ENCODE measurements at places on chromosomes 6 and 20.
A peak's percentile ranks its signal among the peaks of the same experiment; 100 is the strongest.

DNA sequence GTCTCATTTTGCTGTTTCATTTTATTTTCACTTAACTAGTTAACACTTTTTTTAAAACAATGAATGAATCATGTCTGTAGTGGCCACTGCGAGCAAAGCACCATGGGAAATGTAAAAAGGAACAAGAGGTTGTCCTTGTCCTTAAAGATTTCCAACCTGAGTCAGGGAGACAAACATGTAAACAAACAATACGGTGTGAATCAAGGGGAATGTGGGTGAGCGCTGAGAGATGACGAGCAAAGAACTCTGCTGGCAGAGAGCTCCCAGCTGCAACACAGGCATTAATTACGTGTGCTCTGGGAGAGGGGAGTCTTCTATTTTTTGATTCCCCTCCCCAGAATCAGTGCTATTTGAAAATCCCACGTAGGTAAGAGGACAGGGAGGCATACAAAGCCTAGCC lies 84.3 kb downstream of the ATXN1 start:
- no peak for DNase-seq

GRCh38 chr6:25270559-25270958 lies 8.6 kb upstream of the CARMIL1 start:
- DNase-seq: no peak

DNA sequence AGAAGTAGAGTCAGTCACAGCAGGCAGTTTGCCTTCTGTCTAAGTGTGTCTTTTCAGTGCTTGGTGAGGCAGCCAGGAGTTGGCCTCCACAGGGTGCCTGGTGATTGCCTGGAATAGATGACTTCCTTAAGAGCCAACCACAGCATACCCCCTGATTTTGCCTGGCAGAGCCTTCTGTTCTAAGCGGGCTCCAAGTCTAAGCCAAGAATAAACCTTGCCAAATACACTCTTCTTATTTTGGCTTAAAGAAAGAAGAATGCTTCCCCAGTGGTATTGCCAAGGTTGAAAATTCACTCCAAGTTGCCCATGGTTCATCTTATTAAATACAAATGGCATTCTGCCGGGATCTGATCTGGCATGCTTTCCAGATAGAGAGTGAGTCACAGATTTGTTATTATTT lies 1424.8 kb upstream of the EYS start:
- no peak for DNase-seq

- DNase-seq: no peak
Observed at GRCh38 chr6:144786825-144787224, 501.7 kb downstream of the UTRN start.

GRCh38 chr6:42022755-42023384 lies 27.5 kb upstream of the TAF8 start:
- DNase-seq: no peak

GRCh38 chr20:17896771-17897369 lies 71.7 kb downstream of the SNX5 start:
- DNase-seq: no peak

GRCh38 chr6:135235716-135236115 lies 54.6 kb downstream of the MYB start:
- no peak for DNase-seq

DNA sequence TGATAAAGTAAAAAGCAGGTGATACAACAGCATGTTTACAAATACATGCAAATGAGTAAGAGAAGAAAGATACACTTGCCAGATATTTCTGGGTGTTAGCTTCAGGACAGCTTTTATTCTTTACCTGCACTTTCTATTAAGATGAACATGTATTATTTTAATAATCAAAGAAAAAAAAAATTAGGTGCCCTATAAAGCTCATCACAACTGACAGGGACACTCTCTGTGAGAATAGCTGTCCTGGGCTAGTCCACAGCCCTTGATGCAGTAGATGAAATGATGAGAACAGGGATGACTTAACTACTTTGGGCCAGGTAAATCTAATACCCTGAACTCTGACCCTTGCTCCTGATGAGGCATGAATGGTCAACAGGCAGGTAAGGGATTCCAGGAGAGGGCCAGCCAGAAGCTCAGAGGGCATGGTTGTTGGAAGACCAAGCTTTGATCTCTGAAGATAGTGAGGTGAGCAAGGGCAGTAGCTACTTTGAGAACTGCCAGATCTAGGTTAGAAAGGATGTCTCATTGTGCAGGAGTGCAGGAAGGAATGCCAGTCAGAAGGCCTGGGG lies 15.6 kb downstream of the NSFL1C start:
- no peak for DNase-seq

DNA sequence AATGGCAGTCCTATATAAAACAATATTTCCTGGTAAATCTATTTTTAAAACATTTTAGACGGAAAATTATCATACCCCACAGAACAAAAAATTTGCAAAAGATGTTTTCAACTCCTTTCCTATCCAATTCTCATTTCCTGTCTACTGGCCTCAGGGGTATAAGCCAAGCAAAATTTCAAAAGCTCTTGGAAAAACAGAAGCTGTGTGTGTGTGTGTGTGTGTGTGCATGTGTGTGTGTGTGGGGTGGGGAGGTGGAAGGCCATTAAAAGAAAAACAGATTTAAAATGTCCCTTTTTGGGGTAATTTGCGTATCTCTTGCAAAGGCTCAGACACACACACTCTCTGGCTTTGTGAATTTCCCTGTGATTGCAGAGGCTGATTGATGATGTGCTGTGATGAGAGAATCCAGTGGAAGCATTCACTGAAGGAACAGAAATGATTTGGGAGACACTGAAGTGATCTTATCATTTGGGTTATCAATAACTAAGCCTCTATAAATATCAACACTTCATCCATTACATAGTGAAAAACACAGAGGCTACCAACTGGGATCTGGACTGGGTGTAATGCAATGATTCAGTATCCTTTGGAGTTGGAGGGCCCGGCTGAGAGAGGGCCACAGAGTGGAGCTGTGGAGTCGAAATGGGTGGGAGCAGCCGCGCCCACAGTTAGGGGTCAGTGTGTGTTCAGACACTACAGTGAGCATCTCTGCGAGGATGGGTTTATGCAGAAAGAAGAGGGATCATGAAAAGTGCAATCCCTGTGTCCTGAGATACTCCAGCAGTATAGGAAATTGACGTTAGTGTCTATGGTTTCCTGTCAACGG lies 106.8 kb upstream of the PREP start:
- peak; percentile 4 for DNase-seq

GRCh38 chr6:89999945-90000825 lies 105.9 kb downstream of the GJA10 start:
- DNase-seq: no peak

- peak; percentile 46 for DNase-seq
Observed at GRCh38 chr6:11575408-11576033, 38.0 kb downstream of the TMEM170B start.

DNA sequence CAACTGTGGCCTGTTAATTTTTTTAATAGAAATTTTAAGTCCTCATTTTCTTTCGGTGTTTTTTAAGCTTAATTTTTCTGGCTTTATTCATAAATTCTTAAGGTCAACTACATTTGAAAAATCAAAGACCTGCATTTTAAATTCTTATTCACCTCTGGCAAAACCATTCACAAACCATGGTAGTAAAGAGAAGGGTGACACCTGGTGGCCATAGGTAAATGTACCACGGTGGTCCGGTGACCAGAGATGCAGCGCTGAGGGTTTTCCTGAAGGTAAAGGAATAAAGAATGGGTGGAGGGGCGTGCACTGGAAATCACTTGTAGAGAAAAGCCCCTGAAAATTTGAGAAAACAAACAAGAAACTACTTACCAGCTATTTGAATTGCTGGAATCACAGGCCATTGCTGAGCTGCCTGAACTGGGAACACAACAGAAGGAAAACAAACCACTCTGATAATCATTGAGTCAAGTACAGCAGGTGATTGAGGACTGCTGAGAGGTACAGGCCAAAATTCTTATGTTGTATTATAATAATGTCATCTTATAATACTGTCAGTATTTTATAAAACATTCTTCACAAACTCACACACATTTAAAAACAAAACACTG lies 10.1 kb downstream of the HFE start:
- DNase-seq: peak; percentile 65

DNA sequence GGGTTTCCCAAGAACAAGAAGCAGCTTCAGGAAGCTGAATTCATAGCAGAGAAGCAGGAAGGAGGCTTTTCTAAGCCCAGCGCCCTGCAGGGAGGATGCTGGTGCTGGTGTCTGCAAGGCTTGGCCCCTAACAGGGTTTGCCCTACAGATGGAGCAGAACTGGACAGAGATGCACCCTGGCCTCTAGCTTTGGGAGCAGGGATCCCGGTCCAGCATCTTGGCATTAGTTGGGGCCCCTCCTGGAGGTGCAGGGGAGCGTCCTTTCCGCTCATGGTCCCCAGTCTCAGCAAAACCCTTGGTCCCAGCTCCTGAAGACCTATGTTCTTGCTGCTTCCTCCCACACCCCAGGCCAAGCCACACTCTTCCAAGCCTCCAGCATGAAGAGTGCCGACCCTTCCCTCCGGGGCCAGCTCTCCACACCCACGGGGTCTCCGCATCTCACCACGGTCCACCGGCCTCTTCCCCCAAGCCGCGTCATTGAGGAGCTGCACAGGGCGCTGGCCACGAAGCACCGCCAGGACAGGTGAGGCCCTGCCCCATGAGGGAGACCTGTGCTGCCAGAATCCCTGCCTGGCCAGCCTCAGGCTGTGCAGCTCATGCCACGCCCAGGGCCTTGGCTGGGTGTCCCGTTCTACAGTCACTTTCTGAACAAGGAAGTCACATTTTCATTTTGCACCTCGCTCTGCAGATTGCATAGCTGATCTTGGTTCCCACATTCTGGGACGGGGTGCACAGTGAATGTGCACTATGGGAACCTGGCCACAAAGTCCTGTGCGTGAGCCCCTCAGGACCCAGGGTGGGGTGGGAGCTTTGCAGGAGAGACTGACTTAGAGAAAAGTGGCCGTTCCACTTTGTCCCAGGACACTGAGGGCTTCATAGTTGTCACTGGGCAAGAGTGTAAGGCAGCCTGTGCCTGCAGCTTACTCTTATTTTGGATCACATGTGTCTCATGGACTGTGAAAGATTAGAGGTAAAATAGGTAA lies 160.2 kb downstream of the SYCP2 start:
- DNase-seq: no peak

DNA sequence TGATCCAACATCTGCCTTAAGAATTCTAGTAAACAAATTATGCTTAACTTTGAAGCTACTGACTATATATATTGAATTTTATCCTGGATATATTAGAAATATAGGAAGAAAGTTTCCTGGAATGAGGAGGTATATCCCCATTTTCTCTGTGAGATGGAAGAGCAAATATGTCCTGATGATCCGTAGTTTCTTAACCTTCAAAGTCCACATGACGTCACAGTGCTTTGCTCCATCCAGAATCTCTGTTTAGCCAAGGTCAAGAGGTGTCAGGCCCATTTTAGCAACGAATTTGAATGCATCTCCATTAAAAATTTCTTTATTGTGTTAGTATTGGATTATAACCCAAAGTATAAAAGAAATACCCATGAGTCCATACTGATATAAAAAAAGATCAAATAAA lies 162.5 kb downstream of the PRL start:
- no peak for DNase-seq

DNA sequence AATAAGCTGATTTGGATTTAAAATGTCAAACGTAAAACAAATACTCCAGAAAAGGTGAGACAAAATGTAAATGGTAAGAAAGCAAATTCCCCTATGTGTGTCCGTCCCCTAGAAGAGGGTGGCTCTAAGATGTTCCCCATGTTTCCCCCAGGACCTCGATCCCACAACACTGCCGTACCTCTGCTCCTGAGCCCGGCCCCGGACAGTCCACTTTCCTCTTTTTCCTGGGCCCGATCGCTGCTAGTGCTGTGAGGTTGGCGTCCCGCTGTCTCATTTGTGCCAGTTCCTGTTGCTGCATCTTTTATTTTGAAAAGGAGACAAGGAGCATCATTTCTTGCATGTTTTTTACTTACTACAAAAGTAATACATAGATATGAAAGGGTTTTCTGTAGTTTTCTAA lies 68.3 kb downstream of the TAF4 start:
- no peak for DNase-seq

- no peak for DNase-seq
Observed at GRCh38 chr20:33172781-33173180, 4.8 kb downstream of the BPIFA2 start.

GRCh38 chr6:127786109-127786508 lies 114.7 kb downstream of the THEMIS start:
- no peak for DNase-seq

DNA sequence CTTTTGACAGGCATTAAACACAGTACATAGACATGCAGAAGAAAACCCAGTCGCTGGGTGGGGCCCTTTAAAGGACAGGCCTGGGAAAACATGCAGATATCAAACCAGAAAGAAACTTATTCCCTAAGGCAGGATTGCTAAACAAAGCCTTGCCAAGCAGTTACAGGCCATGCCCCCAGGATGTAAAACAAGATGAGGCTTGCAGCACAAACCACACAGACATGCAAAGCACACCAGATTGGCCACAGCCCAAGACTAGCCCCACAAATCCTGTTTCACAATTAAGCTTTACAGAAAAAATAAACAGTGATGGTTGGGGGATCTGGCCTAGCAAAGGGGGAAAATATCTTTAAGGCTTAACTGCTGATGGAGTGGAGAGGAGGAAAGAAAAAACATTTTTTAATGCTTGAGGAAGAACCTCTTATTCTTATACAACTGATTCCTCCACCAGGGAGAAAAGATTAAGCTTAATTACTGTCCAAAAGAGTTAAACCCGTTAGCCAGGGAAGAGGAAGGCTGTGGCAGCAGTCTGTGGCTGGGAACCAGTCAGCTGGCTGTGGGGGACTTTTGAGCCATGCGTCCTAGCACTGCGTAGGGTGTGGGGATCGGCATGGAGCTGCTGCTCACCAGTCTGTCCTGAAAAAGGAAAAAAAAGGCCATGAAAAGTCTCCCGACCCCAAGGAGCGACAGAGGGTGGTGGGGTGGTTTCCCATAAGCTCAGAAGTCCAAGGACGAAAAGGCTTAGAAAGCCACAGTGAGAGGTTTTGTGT lies 28.4 kb downstream of the COL19A1 start:
- DNase-seq: no peak
